Testis (tissue), 5 donors: ENCODE measurements at places on chromosomes 2 and 18.
A peak's percentile ranks its signal among the peaks of the same experiment; 100 is the strongest.

DNA sequence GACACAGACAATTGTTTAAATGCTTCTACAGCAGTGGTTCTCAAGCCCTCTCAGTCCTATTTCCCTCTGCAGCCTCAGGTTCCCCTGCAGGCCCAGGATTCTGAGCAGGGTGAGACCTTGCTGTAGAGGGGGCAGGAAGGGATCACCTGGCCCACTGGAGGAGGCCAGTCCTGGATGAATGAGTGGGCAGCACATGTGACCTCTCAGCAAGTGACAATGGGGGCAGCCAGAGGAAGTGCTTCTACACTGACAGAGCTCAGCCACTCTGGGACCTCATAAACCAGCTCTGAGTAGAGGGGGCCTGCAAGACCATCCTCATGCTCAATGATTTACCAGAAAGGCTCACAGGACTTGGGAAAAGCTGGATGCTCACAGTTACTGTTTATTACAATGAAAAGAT is 63.2 kb downstream of the ASB1 start:
- peak; percentile 6 for DNase-seq
- no peaks in the 10 kb centered on the region for H3K27me3 ChIP-seq
- no peaks in the 10 kb centered on the region for H3K4me1 ChIP-seq
- H3K36me3 ChIP-seq, result no peaks in the 10 kb centered on the region
- no peak overlapping the region for H3K27ac ChIP-seq

- no peak for DNase-seq
- no peaks in the 10 kb centered on the region for H3K27me3 ChIP-seq
- H3K27ac ChIP-seq, result no peak overlapping the region
- no peak overlapping the region for H3K4me3 ChIP-seq
Observed at GRCh38 chr2:236536727-236537398, 32.8 kb upstream of the ACKR3 start.

GRCh38 chr18:28167835-28168349 is 9.0 kb downstream of the CDH2 start:
- H3K27ac ChIP-seq, result no peak overlapping the region
- H3K36me3 ChIP-seq, result no peaks in the 10 kb centered on the region
- DNase-seq, result no peak
- H3K4me1 ChIP-seq, result no peaks in the 10 kb centered on the region
- no peak overlapping the region for H3K4me3 ChIP-seq
- H3K27me3 ChIP-seq, result no peaks in the 10 kb centered on the region

GRCh38 chr2:205187731-205188130 is 494.6 kb upstream of the NRP2 start:
- no peak overlapping the region for H3K4me3 ChIP-seq
- H3K27me3 ChIP-seq, result no peaks in the 10 kb centered on the region
- no peaks in the 10 kb centered on the region for H3K4me1 ChIP-seq
- no peak overlapping the region for H3K27ac ChIP-seq

GRCh38 chr2:76197428-76197827 is 486.7 kb upstream of the GCFC2 start:
- no peaks in the 10 kb centered on the region for H3K4me1 ChIP-seq
- no peaks in the 10 kb centered on the region for H3K36me3 ChIP-seq
- no peak overlapping the region for H3K27ac ChIP-seq
- no peak for DNase-seq

GRCh38 chr2:44360749-44361329 is 455 bp downstream of the PREPL start:
- no peaks in the 10 kb centered on the region for H3K36me3 ChIP-seq
- H3K27ac ChIP-seq, result peak overlapping the region; percentile 99
- no peak for DNase-seq

DNA sequence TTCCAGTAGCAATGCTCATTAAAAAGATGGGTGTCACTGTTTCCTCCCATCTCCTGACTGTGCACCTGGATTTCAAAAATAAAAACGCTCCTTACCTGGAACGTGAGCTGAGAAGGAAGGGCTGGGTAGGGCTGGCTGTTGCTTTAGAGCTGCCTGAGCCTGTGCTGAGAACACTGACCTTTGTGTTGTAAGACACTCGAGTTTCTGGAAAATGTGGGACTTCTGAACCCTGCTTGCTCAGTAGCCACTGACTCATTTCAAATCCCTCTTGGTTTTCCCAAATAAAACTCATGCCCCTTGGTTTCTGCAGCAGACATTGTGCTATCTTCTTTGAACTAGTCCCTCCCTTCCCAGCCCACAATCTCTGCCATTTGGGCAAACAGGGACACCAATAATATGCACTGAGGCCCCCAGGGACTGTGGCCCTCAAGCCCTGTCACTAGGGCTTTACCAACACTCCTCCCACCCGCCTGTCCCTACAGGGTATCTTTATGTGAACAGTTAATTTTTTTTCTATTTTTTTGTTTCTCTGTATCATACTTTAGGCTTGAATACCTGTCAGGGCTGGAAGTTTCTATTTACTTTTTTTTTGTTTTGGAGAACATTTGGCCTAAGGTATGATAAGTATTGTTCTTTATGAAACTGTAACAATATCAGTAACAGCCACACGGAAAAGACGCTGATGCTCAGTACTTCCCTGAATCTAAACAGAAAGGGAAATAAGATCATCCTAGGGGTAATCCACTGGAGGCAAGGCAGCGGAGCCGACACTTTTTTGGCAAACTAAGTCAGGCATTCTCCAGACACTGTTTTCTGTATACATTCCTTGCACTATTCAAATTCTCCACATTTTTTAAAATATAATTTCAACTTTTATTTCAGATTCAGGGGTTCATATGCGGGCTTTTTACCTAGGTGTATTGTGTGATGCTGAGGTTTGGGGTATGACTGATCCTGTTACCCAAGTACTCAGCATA is 280.2 kb downstream of the STK39 start:
- H3K27ac ChIP-seq, result no peak overlapping the region
- H3K27me3 ChIP-seq, result no peaks in the 10 kb centered on the region
- H3K4me3 ChIP-seq, result no peak overlapping the region
- no peaks in the 10 kb centered on the region for H3K4me1 ChIP-seq
- no peak for DNase-seq
- no peaks in the 10 kb centered on the region for H3K36me3 ChIP-seq

GRCh38 chr2:891734-892133 is 58.9 kb upstream of the SNTG2 start:
- no peak overlapping the region for H3K4me3 ChIP-seq
- H3K36me3 ChIP-seq, result no peaks in the 10 kb centered on the region
- H3K27ac ChIP-seq, result no peak overlapping the region

DNA sequence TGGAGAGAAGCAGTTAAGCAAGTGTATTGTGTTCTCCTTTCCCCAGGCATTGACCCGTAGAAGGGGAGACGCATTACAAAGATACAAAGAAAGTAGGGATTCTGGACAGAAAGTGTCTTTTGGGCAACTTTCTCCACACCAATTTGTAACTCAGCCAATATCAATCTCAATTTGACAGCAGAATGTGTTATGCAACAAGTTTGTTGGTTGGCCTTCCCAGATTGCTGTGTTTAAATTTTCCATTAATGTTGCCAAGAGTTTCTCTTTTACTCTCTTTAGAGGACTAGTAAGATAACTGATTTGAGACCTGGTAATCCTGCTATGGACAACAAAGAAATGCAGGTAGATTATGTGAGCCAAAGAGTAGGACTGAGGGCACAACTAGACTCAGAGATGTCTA is 279.6 kb downstream of the ZNF804A start:
- no peak overlapping the region for H3K27ac ChIP-seq
- H3K36me3 ChIP-seq, result no peaks in the 10 kb centered on the region
- H3K4me3 ChIP-seq, result no peak overlapping the region
- no peaks in the 10 kb centered on the region for H3K27me3 ChIP-seq

DNA sequence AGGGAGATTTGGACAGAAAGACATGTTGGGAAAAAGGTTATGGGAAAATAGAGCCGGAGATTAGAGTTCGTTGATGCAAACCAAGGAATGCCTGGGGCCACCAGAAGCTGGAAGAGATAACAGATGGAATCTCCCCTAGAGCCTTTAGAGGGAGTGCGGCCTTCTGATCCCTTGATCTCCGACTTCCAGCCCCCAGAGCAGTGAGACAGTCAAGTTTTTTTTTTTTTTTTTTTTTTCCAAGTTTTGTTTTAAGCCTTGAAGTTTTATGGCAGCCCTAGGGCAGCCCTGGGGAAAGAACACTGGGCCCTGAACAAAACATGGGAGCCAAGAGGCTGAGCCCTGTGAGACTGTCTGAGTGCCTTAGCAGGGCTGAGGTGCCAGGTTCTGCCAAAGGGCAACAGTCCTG is 6.5 kb downstream of the DGKD start:
- no peaks in the 10 kb centered on the region for H3K36me3 ChIP-seq
- peaks cover 4% of the 10 kb centered on the region for H3K4me1 ChIP-seq
- no peak overlapping the region for H3K27ac ChIP-seq
- H3K27me3 ChIP-seq, result no peaks in the 10 kb centered on the region
- DNase-seq, result no peak

- H3K27ac ChIP-seq, result peak overlapping the region; percentile 82
- H3K4me3 ChIP-seq, result no peak overlapping the region
Observed at GRCh38 chr2:217934321-217935131, 68.3 kb downstream of the TNS1 start.

GRCh38 chr2:1741851-1742250 is 2.5 kb downstream of the PXDN start:
- H3K4me3 ChIP-seq, result no peak overlapping the region
- peak overlapping the region; percentile 41 for H3K27ac ChIP-seq
- H3K4me1 ChIP-seq, result no peaks in the 10 kb centered on the region
- no peaks in the 10 kb centered on the region for H3K27me3 ChIP-seq
- peak; percentile 13 for DNase-seq
- no peaks in the 10 kb centered on the region for H3K36me3 ChIP-seq

DNA sequence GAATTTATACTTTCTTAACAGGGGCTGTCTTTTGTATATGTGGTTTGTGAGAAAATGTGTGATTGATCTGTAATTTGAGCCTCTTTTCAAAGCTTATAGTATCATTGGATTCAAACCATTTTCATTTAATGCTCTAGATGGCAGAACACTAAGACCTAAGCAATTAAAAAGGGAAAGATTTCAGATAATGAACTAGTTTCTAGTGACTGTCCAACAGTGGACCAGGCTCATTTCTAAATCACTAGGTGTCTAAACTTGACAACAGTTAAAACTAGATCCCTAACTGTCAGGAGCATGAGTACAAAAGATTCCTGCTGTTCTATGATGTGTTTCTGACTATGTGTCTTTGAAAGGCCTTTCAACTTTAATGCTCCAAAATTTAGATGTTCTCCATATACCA is 54.6 kb downstream of the ANKRD44 start:
- H3K27ac ChIP-seq, result no peak overlapping the region
- H3K4me3 ChIP-seq, result no peak overlapping the region
- no peaks in the 10 kb centered on the region for H3K36me3 ChIP-seq
- no peak for DNase-seq
- no peaks in the 10 kb centered on the region for H3K4me1 ChIP-seq

DNA sequence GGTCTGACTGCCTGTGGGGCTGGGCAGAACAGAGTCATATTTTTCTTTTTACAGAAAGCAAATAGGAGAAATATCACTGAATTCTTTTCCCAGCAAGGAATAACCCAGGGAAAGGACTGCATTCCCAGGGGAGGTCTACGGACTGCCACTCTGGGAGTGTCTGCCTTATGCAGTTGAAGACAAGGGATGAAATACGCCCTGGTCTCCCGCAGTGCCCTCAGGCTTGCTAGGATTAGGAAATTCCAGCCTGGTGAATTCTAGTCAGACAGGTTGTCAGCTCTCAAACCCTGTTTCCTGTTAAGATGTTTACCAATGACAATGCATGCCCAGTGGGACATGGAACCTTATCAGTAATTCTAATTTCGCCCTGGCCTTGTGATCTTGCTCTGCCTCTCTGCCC is 30.3 kb upstream of the PDK1 start:
- H3K27ac ChIP-seq, result no peak overlapping the region
- H3K4me3 ChIP-seq, result no peak overlapping the region
- H3K36me3 ChIP-seq, result no peaks in the 10 kb centered on the region
- no peaks in the 10 kb centered on the region for H3K27me3 ChIP-seq
- H3K4me1 ChIP-seq, result no peaks in the 10 kb centered on the region
- no peak for DNase-seq

DNA sequence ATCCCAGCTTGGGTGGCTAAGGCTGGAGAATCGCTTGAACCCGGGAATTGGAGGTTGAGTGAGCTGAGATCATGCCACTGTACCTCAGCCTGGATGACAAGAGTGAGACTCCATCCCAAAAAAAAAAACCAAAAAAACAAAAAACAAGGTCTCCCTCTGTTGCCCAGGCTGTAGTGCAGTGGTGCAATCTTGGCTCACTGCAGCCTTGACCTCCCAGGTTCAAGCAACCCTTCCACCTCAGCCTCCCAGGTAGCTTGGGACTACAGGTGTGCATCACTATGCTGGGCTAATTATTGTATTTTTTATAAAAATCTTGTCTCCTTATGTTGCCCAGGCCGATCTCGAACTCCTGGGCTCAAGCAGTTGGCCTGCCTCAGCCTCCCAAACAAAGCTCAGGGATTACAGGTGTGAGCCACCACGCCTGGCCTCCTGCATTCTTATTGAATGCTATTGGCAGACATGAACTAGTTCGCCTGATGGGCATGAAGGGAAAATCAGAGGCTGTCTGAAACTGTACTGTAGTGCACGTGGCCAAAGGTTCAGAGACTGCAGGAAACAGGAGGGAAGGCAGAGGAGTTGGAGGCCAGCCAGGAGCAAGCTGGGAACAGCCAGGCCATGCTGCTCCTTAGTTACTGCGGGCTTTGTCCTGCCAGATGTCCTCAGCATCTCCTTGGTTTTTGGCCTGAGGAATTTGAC is 16.0 kb upstream of the ASXL2 start:
- peak; percentile 73 for DNase-seq
- no peak overlapping the region for H3K4me3 ChIP-seq
- no peaks in the 10 kb centered on the region for H3K36me3 ChIP-seq
- H3K4me1 ChIP-seq, result no peaks in the 10 kb centered on the region
- no peaks in the 10 kb centered on the region for H3K27me3 ChIP-seq
- H3K27ac ChIP-seq, result no peak overlapping the region

DNA sequence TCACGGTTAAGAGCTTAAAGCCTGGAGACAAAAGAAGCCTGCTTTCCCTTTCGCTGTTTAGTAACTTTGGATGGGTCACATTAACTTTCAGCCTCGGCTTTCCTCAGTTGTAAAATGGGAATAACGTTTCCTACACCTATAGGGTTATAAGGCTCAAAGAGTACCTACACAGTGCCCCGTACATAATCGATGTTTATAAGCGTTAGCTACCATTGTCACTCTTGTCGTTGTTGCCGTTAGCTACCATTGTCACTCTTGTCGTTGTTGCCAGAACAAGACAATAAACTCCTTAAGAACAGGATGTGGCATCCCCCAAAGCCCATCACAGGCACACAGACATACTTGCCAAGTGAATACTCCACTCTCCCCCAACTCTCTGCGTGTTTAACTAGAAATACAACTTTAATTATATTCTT is 901 bp upstream of the MFSD6 start:
- H3K27me3 ChIP-seq, result no peaks in the 10 kb centered on the region
- DNase-seq, result no peak
- H3K36me3 ChIP-seq, result no peaks in the 10 kb centered on the region
